Spinal cord (tissue), 10 donors: ENCODE measurements at places on chromosomes 7 and 10. TPM values are rescaled to one million over a fixed set of nuclear protein-coding genes. Genes with fewer than 3 reads are reported as not detected.

Gene VSTM4
- 16.7 TPM for polyA plus RNA-seq

Gene SYNPO2L
- polyA plus RNA-seq = 1.5 TPM

Gene MRLN
- polyA plus RNA-seq = 2.8 TPM

Gene P4HA1
- polyA plus RNA-seq = 51.2 TPM

Gene CREB5
- polyA plus RNA-seq = 15.3 TPM

Gene CD36
- 56.0 TPM for polyA plus RNA-seq

Gene AEBP1
- polyA plus RNA-seq = 61.3 TPM

Gene ANXA8
- not detected for polyA plus RNA-seq

Gene OR2A5
- polyA plus RNA-seq = 0.30 TPM

Gene ADRA2A
- 15.7 TPM for polyA plus RNA-seq

Gene POMZP3
- polyA plus RNA-seq = 30.4 TPM

Gene SPDYE5
- 2.0 TPM for polyA plus RNA-seq

Gene DPCD
- polyA plus RNA-seq = 38.0 TPM

Gene PTF1A
- 0.74 TPM for polyA plus RNA-seq

Gene EMX2
- polyA plus RNA-seq = 1.1 TPM

Gene TEX47
- not detected for polyA plus RNA-seq

Gene FMC1
- 32.3 TPM for polyA plus RNA-seq

Gene IFIT1B
- polyA plus RNA-seq = not detected
